ENCODE measurements at places on chromosomes 11 and 22.
A peak's percentile ranks its signal among the peaks of the same experiment; 100 is the strongest.

GRCh38 chr11:120186774-120187591 is 23.8 kb upstream of the OAF start:
- DNase-seq, result no peak
- no peaks in the 10 kb centered on the region for H3K4me1 ChIP-seq
- H3K4me3 ChIP-seq, result no peak overlapping the region
- no peaks in the 10 kb centered on the region for H3K27me3 ChIP-seq
- no peaks in the 10 kb centered on the region for H3K36me3 ChIP-seq

GRCh38 chr11:134374171-134374570 is 37.9 kb downstream of the B3GAT1 start:
- no peaks in the 10 kb centered on the region for H3K27me3 ChIP-seq
- H3K4me3 ChIP-seq, result no peak overlapping the region
- H3K27ac ChIP-seq, result no peak overlapping the region
- no peaks in the 10 kb centered on the region for H3K4me1 ChIP-seq

- no peak for DNase-seq
- no peak overlapping the region for H3K27ac ChIP-seq
- no peaks in the 10 kb centered on the region for H3K36me3 ChIP-seq
- H3K4me1 ChIP-seq, result no peaks in the 10 kb centered on the region
- no peaks in the 10 kb centered on the region for H3K27me3 ChIP-seq
- H3K4me3 ChIP-seq, result no peak overlapping the region
Measured at GRCh38 chr11:75924966-75925784, 110.2 kb downstream of the UVRAG start.

GRCh38 chr11:110098645-110099044 is 5.5 kb downstream of the ZC3H12C start:
- H3K27me3 ChIP-seq, result no peaks in the 10 kb centered on the region
- H3K36me3 ChIP-seq, result no peaks in the 10 kb centered on the region
- no peak overlapping the region for H3K4me3 ChIP-seq
- no peak overlapping the region for H3K27ac ChIP-seq

- DNase-seq, result no peak
- H3K27ac ChIP-seq, result no peak overlapping the region
- H3K27me3 ChIP-seq, result no peaks in the 10 kb centered on the region
- H3K36me3 ChIP-seq, result peaks cover 8% of the 10 kb centered on the region
- no peaks in the 10 kb centered on the region for H3K4me1 ChIP-seq
Measured at GRCh38 chr22:20552443-20553401, 45.3 kb downstream of the MED15 start.

DNA sequence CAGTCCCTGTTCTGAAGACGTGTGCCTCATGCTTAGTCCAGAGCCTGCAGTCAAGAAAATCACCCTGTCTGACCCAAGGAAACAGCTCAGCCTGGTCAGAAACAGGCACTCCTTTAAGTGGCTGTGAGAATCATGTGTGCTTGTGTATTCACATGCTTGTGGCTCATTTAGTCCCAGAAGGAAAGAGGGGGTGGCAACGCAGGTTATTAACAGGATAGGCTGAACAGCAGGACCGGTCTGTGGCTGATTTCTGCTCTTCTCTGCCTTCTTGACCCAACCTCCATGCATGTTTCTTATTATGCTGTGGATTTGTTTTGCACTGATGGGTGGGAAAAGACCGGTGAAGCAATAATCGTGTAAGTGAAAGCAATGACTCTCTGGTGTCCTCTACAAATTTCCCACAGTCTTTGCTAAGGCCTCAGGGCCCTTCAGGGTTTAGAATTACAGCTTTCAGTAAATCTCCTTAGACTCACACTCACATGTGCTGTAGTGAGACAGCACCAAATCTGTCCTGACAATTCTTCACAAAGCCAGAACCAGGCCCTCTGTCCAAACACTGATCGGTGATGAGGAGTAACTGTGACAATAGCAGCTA is 288.1 kb downstream of the ETS1 start:
- no peaks in the 10 kb centered on the region for H3K36me3 ChIP-seq
- no peaks in the 10 kb centered on the region for H3K27me3 ChIP-seq
- H3K4me1 ChIP-seq, result no peaks in the 10 kb centered on the region

GRCh38 chr11:121487191-121487590 is 34.4 kb upstream of the SORL1-AS1 start:
- no peaks in the 10 kb centered on the region for H3K36me3 ChIP-seq
- H3K27me3 ChIP-seq, result no peaks in the 10 kb centered on the region
- no peak for DNase-seq
- no peak overlapping the region for H3K4me3 ChIP-seq
- no peak overlapping the region for H3K27ac ChIP-seq

- DNase-seq, result no peak
- H3K36me3 ChIP-seq, result no peaks in the 10 kb centered on the region
- H3K4me1 ChIP-seq, result no peaks in the 10 kb centered on the region
- H3K4me3 ChIP-seq, result no peak overlapping the region
- no peak overlapping the region for H3K27ac ChIP-seq
Measured at GRCh38 chr11:13073119-13073981, 64.2 kb downstream of the RASSF10 start.

- H3K4me3 ChIP-seq, result no peak overlapping the region
- H3K36me3 ChIP-seq, result no peaks in the 10 kb centered on the region
- peaks cover 2% of the 10 kb centered on the region for H3K4me1 ChIP-seq
Measured at GRCh38 chr11:128525411-128526243, 61.7 kb downstream of the ETS1 start.

DNA sequence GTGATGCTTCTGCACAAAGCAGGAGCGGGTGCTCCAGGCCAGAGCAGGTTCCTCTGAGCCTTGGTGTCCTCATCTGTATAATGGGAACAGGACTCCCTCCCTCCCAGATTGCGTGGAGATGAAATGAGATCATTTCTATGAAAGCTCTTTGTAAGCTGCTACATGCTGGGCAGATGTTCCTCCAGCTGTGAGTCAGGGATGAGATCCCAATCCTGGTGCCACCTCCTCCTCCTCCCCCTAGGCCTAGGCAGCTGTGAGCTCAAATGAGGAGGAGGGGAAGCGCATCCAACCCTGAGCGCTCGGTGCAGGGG is 7.0 kb upstream of the CABP2 start:
- H3K27me3 ChIP-seq, result no peaks in the 10 kb centered on the region
- H3K4me3 ChIP-seq, result no peak overlapping the region
- no peak for DNase-seq
- no peaks in the 10 kb centered on the region for H3K36me3 ChIP-seq
- H3K4me1 ChIP-seq, result no peaks in the 10 kb centered on the region

- H3K27me3 ChIP-seq, result no peaks in the 10 kb centered on the region
- peaks cover 2% of the 10 kb centered on the region for H3K4me1 ChIP-seq
- H3K4me3 ChIP-seq, result no peak overlapping the region
- no peaks in the 10 kb centered on the region for H3K36me3 ChIP-seq
- no peak overlapping the region for H3K27ac ChIP-seq
- DNase-seq, result peak; percentile 46
Measured at GRCh38 chr11:134725716-134726639, 313.9 kb upstream of the B3GAT1 start.

DNA sequence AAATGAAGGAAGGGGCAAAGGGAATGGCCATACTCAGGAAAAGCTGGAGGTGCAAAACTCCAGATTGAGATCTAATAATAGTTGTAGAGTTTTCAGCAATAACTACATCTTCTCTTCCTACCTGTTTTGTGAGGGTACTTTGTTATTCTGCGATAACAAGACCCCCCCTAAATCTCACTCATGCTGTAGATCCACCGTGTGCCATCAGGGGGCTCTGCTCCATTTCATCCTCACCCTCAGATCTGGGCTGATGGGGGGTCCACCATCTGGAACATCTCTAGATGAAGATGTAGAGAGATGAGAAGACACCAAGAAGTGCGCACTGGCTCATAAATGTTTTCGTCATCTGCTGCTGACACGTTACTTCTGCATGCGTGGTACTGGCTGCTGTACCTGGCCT is 135.9 kb upstream of the KIRREL3 start:
- no peaks in the 10 kb centered on the region for H3K4me1 ChIP-seq
- no peak overlapping the region for H3K4me3 ChIP-seq
- no peak overlapping the region for H3K27ac ChIP-seq
- no peaks in the 10 kb centered on the region for H3K27me3 ChIP-seq
- no peaks in the 10 kb centered on the region for H3K36me3 ChIP-seq

GRCh38 chr11:62105667-62106191 is 18.1 kb upstream of the INCENP start:
- no peaks in the 10 kb centered on the region for H3K4me1 ChIP-seq
- H3K4me3 ChIP-seq, result no peak overlapping the region
- H3K36me3 ChIP-seq, result no peaks in the 10 kb centered on the region
- no peaks in the 10 kb centered on the region for H3K27me3 ChIP-seq
- no peak overlapping the region for H3K27ac ChIP-seq

GRCh38 chr11:18372201-18372600 is 22.2 kb upstream of the LDHA start:
- DNase-seq, result no peak
- H3K36me3 ChIP-seq, result no peaks in the 10 kb centered on the region
- no peak overlapping the region for H3K27ac ChIP-seq
- no peaks in the 10 kb centered on the region for H3K4me1 ChIP-seq
- no peaks in the 10 kb centered on the region for H3K27me3 ChIP-seq

DNA sequence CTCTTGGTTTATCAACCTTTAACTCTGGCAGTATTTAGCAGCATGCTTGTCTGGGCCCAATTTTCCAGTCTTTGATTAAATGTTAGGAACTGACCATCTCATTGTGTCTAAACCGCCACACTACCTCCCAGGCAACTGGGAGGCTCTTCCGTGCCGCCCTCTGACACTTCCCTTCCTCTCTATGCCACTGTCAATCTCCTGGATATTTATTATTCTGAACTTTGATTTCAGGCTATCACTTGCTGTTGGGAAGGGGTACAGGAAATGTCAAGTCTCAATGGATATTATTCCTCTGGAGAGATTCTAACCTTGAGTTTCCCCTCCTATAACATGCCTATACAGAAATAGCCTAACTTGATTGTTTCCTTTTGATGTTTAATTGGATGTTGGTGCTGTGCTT is 222.9 kb upstream of the NARS2 start:
- no peaks in the 10 kb centered on the region for H3K36me3 ChIP-seq
- peaks cover 16% of the 10 kb centered on the region for H3K4me1 ChIP-seq
- H3K27me3 ChIP-seq, result no peaks in the 10 kb centered on the region
- DNase-seq, result no peak

GRCh38 chr22:44625981-44626687 is 75.9 kb upstream of the PRR5 start:
- H3K27me3 ChIP-seq, result no peaks in the 10 kb centered on the region
- H3K4me1 ChIP-seq, result no peaks in the 10 kb centered on the region
- H3K4me3 ChIP-seq, result no peak overlapping the region
- DNase-seq, result peak; percentile 70
- no peak overlapping the region for H3K27ac ChIP-seq

GRCh38 chr11:104705490-104706190 is 192.6 kb downstream of the CASP12 start:
- DNase-seq, result no peak
- H3K4me1 ChIP-seq, result no peaks in the 10 kb centered on the region
- H3K27ac ChIP-seq, result no peak overlapping the region
- no peaks in the 10 kb centered on the region for H3K27me3 ChIP-seq
- H3K36me3 ChIP-seq, result no peaks in the 10 kb centered on the region

DNA sequence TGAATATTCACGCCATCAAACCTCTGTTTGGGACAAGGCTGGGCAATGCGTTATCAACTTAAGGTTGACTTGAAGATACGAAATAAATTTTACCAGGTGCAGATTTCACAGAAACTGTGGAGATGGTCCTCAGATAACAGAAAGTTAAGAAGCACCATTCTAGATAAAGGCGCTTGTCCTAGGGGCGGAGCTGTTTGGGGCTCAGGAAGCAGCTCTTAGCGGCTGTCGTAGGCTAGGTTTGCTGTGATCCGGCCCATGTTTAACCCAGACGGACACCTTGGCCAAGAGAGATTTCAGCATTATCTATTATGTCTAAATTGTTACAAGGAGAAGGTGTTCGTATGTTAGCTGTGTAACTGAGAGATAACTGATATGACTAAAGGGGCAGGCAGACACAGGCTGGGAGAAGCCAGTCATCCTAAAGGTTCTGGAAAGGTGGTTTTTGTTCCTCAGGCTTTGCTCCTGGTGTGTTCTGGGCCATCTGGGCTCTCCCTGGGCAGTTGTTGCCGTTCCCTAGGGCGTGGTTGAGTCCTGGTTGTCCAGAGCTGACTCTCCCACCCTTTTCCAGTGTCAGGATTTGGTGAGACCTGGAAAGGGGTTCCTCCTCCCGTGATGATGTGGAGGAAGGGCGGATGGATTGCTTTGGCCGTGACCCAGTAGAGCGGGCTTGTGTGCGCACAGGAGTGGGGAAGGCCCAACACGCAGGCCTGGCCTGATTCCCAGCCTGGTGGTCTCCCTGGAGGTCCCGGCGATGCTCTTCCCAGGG is 25.8 kb downstream of the TPCN2 start:
- DNase-seq, result no peak
- no peak overlapping the region for H3K4me3 ChIP-seq
- no peak overlapping the region for H3K27ac ChIP-seq
- no peaks in the 10 kb centered on the region for H3K36me3 ChIP-seq

DNA sequence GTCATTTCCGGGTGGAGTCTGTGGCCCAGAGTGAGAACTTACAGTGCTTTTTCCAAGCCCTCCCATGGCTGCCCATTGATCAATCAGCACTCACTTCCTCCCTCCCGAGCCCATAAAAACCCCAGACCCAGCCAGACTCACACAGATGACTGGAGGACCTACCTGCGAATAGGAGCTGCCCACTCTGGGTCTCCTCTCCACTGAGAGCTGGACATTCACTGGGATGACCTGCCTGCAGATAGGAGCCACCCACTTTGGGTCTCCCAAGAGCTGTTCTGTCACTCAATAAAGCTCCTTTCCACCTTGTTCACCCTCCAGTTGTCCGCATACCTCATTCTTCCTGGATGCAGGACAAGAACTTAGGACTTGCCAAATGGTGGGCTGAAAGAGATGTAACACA is 56.0 kb upstream of the B3GNT6 start:
- H3K4me3 ChIP-seq, result no peak overlapping the region
- H3K36me3 ChIP-seq, result no peaks in the 10 kb centered on the region
- H3K27ac ChIP-seq, result no peak overlapping the region
- no peaks in the 10 kb centered on the region for H3K27me3 ChIP-seq

- no peaks in the 10 kb centered on the region for H3K27me3 ChIP-seq
- H3K36me3 ChIP-seq, result no peaks in the 10 kb centered on the region
- H3K4me1 ChIP-seq, result no peaks in the 10 kb centered on the region
- H3K27ac ChIP-seq, result no peak overlapping the region
Measured at GRCh38 chr22:24230911-24231656, 13.8 kb downstream of the GGT5 start.

- peaks cover 7% of the 10 kb centered on the region for H3K4me1 ChIP-seq
- no peaks in the 10 kb centered on the region for H3K27me3 ChIP-seq
- peak overlapping the region; percentile 73 for H3K4me3 ChIP-seq
- H3K27ac ChIP-seq, result peak overlapping the region; percentile 84
Measured at GRCh38 chr11:117179048-117179999, 781 bp downstream of the SIDT2 start.

GRCh38 chr11:71251761-71252268 is 562 bp downstream of the SHANK2 start:
- H3K4me3 ChIP-seq, result peak overlapping the region; percentile 52
- H3K36me3 ChIP-seq, result no peaks in the 10 kb centered on the region
- H3K27ac ChIP-seq, result no peak overlapping the region
- DNase-seq, result peak; percentile 57
- no peaks in the 10 kb centered on the region for H3K27me3 ChIP-seq
